ENCODE measurements at places on chromosomes 7 and 10.

DNA sequence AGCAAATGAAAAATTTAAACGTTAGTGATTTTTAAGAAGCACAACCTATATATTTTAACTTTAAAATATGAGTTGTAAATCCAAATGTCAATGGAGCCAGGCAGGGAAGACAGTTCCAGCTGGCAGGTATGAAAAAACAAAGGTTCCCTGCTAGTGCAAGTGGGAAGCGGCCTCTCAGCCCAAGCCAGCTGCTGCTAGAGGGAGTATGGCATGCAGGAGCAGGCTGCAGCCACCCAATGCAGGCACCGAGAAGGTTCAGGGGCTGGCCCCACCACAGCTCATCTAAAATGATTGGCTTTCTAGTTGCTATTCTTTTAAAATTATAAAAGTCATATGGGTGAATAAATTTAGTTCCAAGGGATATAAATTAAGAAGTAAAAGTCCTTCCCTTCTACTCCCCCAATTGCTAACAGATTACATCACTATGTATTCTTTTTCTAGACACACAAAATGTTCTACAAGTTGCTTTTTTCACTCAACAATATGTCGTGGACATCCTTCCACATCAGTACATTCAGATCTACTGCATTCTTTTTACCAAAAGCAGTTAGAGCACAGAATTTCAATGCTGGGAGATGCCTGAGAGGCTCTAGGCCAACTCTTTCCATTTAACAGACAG, 69.3 kb downstream of the SGMS1 start:
- DNase-seq: no peak

DNA sequence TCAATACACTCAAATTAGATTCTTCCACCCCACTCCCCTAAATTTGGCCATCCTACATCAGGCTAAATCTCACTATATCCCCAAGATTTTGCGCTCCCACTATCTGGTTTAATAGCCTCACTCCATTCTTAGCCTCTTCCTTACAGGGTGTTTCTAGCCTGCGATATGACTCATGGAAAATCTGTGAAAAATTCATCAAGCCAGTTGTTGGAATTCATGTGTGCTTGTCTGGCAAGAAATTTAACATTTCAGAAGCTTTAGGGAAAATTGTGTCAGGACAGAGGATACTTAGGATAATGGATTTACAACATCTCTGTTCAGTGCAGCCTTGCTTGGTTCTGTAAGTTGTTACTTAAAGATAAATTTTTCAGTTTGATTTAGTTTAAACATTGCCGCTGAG, 1249.9 kb upstream of the AUTS2 start:
- DNase-seq: no peak

- DNase-seq: no peak
These were observed 167.3 kb upstream of the MYO3A start for GRCh38 chr10:25766687-25767221.

- DNase-seq: no peak
These were observed 708.9 kb upstream of the ANKRD30A start for GRCh38 chr10:36416513-36416912.

GRCh38 chr7:140056431-140057142, 6.2 kb downstream of the PARP12 start:
- DNase-seq: no peak

GRCh38 chr7:46811529-46811928, 770.4 kb downstream of the TNS3 start:
- DNase-seq: no peak

DNA sequence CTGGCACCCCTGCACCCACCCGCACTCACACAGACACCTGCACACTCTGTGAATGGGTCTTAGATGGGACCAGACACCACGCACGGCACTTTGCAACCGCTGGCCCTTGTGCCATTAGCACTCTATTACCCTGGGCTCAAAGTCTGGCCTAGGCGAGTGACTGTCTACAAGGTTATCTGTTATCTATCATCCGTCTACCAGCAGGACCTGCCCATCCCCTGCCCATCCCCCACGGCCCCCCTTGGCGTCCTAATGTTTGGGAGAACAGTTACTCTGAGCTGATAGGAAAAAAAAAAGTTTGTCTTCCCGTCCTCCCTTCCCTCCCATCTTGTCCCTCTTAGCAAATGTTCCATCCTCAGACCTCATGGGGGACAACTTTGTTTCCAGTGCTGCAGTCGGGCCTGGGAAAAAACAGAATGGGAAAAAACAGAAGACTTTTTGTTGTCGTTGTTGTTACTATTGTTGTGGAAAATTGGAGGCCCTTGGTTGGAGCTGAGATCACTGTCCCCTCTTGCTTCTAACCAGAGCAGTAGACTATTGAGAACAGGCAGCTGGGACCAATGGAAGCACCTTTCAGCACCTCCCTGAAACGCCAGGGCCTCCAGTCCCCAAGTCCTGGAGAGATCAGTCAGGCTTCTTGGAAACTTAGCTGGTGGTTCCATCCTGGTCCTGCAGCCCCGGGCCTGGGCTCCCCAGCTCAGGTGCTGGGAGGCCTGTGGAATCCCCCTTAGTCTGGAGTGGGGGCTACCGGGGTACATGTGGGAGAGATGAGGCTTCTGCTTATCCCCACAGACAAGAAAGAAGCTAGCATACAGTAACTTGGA, 12.2 kb downstream of the UNCX start:
- DNase-seq: no peak

GRCh38 chr7:121020249-121020988, 31.9 kb downstream of the CPED1 start:
- no peak for DNase-seq

- peak; percentile 75 for DNase-seq
These were observed 145.1 kb downstream of the SEMA3D start for GRCh38 chr7:85041605-85042216.

DNA sequence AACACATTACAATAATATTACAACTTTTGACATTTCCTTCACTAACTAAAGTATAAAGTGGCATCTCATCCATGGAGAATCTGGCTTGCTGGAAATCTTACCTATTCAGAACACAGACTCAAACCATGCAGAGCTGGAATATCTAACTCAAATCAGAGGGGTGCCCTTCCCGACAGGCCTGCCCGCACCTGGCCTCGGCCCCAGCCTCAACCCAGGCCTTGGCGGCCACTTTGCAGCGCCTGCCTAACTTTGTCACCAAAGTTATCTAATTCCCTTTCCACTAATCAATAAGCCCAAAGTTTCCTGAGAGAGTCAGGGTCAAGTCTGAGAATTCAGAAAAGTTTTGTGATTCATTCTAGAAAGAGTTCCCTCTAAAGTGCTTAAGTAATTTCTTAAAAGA, 212.9 kb downstream of the COBL start:
- DNase-seq: no peak

DNA sequence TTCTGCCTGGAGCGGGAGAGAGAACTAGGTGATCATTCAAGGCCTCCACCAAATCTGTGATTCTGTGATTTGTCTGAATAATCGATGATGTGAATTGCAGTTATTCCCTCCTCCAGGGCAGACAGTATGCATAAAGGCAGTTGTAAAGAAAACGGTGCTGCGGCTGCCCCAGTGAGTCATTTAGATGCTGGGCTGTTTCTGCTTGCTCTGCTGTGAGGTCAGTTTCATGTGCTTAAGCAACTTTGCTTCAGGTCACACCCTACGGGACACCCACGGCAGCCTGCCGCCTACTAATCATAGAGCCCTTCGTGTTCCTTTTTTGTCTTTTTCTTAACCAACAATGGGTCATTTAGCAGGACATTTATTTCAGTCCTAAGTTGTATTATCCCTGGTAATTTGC, 158.1 kb upstream of the PITRM1 start:
- DNase-seq: no peak

- no peak for DNase-seq
These were observed 2.7 kb downstream of the CYP3A5 start for GRCh38 chr7:99677013-99677647.

DNA sequence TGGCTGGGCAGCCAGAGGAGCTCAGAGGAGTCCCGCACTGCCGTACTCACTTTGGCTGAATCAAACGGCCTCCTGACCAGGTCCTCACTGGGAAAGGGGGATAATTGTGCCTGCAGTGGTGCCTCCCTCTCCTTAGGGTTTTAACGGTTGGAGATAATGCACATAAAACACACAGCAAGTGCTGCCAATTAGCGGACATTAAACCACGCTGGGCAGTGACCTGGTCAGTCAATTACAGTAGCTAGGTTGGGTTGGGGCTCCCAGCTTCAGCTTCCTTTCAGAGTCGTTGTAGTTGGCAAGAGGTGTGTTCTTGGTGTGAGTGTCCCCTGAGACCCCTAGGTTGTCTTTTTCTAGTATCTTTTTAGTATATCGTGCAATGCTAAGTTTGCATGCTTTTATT, 146.6 kb downstream of the C10orf105 start:
- no peak for DNase-seq

DNA sequence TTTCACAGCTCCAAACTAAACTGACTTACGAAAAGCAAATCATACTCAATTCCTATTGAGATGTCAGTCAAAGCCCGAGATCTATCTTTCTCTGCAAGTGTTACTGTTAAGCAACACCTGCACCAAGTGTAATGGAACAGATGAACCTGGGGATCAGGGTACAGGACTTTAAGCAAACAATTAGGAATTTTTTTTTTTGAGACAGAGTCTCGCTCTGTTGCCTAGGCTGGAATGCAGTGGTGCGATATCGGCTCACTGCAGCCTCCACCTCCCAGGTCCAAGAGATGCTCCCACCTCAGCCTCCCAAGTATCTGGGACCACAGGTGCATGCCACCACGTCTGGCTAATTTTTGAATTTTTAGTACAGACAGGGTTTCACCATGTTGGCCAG, 14.9 kb downstream of the YWHAG start:
- DNase-seq: no peak

DNA sequence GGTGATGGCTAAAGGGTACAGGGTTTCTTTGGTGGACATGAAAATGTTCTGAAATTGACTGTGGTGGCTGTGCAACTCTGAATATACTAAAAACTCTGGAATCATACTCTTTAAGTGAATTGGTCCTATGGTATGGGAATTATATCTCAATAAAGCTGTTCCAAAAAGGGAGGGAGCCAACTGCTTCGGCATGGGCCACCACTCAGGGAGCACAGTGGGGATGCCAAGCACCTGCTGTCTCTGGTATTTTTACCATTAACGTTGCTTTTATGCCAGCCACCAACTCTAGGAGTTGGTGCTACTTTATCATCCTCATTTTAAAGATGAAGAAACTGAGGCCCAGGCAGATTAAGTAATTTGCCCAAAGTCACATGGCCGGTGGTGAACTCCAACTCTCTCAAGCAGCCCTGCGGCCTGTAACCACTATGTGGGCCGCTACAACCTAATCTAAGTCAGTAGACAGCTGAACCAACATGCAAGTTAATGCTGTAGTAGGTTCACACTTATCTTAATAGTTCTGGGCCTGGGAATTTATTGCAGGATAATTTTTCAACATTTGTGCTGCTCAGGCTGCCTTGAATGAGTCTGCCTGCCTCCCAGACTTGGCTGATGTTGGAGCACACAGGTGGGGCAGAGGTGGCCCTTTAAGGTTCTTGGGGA, 20.8 kb downstream of the SH3PXD2A start:
- no peak for DNase-seq

DNA sequence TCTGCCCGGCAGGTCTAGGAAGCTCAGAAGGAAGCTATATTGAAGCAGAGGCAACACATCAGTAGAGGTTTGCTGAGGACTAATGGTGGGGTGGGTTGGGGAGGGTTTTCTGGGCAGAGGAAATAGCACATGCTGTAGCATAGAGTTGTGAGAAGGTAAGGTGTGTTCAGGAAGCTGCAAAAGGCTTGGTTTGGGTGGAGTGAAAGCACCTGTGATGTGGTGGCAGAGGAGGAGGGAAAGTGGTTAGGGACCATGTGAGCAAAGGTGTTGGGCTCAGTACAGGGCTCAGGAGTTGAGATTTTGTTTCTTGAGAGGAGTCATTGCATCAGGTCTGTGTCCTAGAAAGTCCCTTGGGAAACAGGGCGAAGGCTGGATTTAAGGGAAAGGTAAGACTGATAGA, 294.6 kb downstream of the SORCS3 start:
- no peak for DNase-seq

DNA sequence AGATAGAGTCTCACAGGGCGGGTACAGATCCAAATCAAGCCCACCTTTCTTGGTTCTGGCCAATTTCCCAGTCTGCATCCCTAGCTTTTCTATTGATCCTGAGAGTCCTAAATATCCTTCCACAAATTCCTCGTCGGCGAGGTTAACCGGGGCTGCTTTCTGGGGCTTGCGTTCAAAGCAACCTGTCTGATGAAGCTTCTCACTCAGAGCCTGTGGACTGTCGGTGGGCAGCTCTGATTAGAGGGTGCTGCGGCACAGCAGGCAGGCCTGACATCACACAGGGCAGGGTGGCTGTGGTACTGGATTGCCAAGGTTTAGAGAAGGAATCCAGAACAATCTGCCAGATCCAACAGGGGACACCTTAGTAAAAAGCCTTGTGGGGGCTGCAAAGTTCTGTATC, 338.0 kb upstream of the ZMIZ1 start:
- no peak for DNase-seq

- no peak for DNase-seq
These were observed 68.1 kb downstream of the PODXL start for GRCh38 chr7:131488361-131488760.

DNA sequence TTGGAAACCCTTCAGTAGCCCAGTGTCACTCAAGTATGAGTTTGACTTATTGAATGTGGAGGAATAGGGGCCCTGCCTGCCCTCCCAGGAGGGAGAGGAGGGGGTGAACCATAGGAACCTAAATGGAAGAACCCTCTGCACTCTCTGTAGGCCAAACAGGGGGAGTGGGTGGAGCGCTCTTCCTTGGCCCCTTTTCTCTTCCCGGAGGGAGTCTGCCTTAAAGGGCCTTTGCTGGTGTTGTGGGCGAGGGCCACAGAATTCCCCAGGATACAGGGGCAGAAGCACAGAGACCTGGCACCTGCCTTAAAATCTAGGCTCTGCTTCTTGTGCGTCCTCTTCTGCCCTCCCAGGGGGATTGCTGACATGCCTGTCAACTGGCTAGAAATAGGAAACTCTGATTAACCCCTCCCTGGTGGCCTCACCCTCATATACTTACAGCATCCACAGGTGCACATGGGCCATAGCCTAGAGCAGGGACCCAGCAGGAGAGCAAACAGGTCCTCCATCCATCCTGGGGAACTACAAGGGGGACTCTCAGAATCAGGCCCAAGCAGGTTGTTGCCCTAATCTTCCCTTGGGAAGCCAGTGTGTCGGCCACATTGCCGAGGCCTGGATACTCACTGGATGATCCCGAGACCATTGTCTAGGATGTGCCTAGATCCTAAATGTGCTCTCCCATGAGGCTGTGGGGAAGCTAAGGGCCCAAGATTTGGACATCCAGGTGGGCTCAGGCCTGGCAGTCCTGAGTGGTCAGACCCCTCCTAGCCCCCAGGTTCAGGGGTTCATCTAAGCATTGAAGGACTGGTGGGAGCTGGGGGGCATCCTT, 3.4 kb downstream of the TRIM8 start:
- DNase-seq: no peak

DNA sequence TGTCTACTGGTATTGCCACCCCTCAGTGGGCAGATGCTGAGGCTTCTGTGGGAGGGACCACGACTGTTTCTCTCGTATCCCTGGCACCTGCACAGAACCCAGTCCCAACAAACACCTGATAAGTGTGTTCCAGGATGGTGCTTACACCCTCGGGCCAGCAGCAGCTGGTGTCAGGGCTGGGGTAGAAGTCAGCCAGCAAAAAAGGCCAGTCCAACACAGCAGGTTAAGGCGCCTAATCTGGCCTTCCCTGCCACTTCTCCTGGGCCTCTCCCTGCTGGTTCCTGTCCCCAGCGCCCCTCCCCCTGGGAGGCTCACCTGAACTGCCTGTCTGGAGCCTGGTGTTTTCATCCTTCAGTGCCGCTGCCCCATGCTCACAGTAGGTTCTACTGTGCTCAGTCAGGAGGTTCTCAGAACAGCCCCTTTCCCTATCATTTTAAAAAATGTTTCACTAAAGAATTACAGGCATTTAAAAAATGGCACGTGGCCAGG, 20.0 kb downstream of the PODXL start:
- no peak for DNase-seq

GRCh38 chr7:116782177-116782711, 80.1 kb upstream of the CAPZA2 start:
- DNase-seq: no peak
